ENCODE measurements at places on chromosomes 12 and 14. TPM values are rescaled to one million over a fixed set of nuclear protein-coding genes. Genes with fewer than 3 reads are reported as not detected.

Gene TAS2R31
- 0.15 TPM for polyA plus RNA-seq

Gene CYP46A1
- polyA plus RNA-seq, result 0.91 TPM

Gene RTL1
- 0.01 TPM for polyA plus RNA-seq

Gene KCNMB4
- 5.1 TPM for polyA plus RNA-seq

Gene POU6F1
- 10.6 TPM for polyA plus RNA-seq

Gene KCNA5
- 2.2 TPM for polyA plus RNA-seq

Gene EXOC3L4
- 3.2 TPM for polyA plus RNA-seq

All from urinary bladder (tissue), 4 donors.